Kidney (tissue), 22 donors: ENCODE measurements at places on chromosomes 1 and 21. TPM values are rescaled to one million over a fixed set of nuclear protein-coding genes. Genes with fewer than 3 reads are reported as not detected.

GRCh38 chr1:51570063-51570710, 46.7 kb upstream of the OSBPL9 start:
- H3K36me3 ChIP-seq: no peaks in the 10 kb centered on the region
- no peaks in the 10 kb centered on the region for H3K4me1 ChIP-seq
- H3K4me3 ChIP-seq: no peak overlapping the region
- H3K27me3 ChIP-seq: no peaks in the 10 kb centered on the region
- no peak for DNase-seq

DNA sequence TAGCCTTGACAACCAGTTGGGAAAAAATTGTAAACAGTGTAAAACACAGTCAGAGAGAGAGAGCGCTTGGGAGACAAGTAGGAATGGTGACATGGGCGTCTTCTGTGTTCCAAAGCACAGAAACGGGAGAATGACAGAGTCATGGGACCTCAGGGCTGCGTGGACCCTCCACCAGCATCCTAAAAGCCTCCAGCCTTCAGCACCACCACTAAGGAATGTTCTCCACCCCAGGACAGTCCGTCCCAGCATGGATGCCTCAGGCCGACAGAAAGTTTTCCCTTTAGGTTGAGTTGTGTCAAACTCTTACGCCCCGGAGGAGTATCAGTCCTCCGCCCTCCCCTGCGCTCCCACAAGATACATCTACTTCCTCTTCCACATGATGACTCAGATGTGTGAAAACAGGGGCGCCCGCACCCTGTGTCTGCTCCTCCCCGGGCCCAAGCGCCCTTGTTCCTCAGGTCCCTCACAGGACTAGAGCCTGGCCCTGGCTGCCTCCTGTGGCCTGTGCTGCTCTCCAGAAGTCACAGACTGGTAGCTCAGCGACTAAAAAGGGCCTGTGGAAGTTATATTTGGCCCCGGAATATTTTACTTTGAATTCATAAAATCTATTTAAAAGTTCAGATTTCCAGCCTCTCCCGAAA, 63.9 kb upstream of the EFHD2 start:
- no peak overlapping the region for H3K4me3 ChIP-seq
- H3K36me3 ChIP-seq: no peaks in the 10 kb centered on the region
- no peak for DNase-seq
- no peaks in the 10 kb centered on the region for H3K4me1 ChIP-seq

MAEL gene
- total RNA-seq: 0.54 TPM

GRCh38 chr1:206715120-206715519, 30.4 kb downstream of the MAPKAPK2 start:
- no peak for DNase-seq
- H3K4me1 ChIP-seq: peaks cover 39% of the 10 kb centered on the region
- no peak overlapping the region for H3K4me3 ChIP-seq
- H3K27ac ChIP-seq: peak overlapping the region; percentile 60

DNA sequence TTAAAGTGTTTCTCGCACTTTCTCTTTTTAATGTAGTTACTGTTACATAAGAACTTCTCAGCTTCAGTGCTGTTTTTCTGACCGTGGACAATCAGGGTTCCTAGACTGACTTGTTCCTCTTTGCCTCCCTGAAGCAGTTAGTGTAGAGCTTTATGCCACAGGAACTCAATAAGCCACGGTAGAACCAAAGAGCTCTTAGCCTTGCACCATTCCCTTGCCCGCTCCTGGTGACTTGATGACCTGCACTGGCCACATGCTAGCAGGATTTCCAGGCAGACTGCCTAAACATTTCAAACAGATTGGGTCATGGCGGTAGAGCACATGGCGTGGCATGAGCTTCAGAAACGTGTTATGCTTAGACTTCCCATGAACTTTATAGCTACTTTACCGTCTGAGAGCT, 18.8 kb upstream of the FASLG start:
- H3K4me3 ChIP-seq: no peak overlapping the region
- DNase-seq: no peak
- H3K27ac ChIP-seq: no peak overlapping the region
- H3K27me3 ChIP-seq: no peaks in the 10 kb centered on the region
- H3K4me1 ChIP-seq: no peaks in the 10 kb centered on the region

DNA sequence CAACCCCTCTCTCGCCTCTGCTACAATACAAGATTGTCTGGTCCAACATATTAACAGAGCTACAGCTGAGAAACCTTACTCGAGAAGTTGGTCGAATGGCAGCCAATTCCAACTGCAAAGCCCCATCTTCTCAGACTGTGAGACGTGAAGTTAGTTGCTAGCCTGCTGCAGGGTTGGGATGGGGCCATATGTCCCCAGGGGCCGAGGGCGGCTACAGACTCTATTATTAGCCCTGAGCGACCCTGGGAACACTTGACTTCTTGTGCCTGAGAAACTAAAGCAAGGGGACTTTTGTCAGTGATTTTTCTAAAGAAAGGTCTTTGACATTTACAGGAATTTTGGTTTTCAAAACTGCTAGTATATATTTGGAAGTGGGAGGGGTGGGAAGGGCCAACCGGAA, 13.7 kb downstream of the NCF2 start:
- H3K27ac ChIP-seq: peak overlapping the region; percentile 53
- H3K4me3 ChIP-seq: no peak overlapping the region
- no peaks in the 10 kb centered on the region for H3K27me3 ChIP-seq
- H3K4me1 ChIP-seq: no peaks in the 10 kb centered on the region
- no peaks in the 10 kb centered on the region for H3K36me3 ChIP-seq

NPHP4 gene
- total RNA-seq: 16.1 TPM

OR10J4 gene
- not detected for total RNA-seq

DNA sequence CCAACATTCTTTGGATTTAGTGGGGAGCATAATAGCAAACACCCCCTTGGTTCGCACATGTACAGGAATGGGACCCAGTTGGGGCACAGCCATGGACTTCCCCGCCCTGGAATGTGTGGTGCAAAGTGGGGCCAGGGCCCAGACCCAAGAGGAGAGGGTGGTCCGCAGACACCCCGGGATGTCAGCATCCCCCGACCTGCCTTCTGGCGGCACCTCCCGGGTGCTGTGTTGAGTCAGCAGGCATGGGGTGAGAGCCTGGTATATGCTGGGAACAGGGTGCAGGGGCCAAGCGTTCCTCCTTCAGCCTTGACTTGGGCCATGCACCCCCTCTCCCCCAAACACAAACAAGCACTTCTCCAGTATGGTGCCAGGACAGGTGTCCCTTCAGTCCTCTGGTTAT, 21.8 kb downstream of the UQCRHL start:
- no peak overlapping the region for H3K4me3 ChIP-seq
- H3K4me1 ChIP-seq: no peaks in the 10 kb centered on the region
- DNase-seq: no peak
- H3K27ac ChIP-seq: no peak overlapping the region

- H3K27me3 ChIP-seq: no peaks in the 10 kb centered on the region
- no peaks in the 10 kb centered on the region for H3K36me3 ChIP-seq
- H3K4me1 ChIP-seq: no peaks in the 10 kb centered on the region
- no peak overlapping the region for H3K27ac ChIP-seq
- DNase-seq: no peak
Measured at GRCh38 chr1:43149889-43150288, 22.2 kb downstream of the EBNA1BP2 start.

GRCh38 chr1:230940848-230941247, 37.8 kb downstream of the TTC13 start:
- H3K4me1 ChIP-seq: no peaks in the 10 kb centered on the region
- DNase-seq: no peak
- H3K27me3 ChIP-seq: no peaks in the 10 kb centered on the region
- H3K4me3 ChIP-seq: no peak overlapping the region

KIF17 gene
- 4.9 TPM for total RNA-seq

SELP gene
- 19.4 TPM for total RNA-seq

TBX19 gene
- 2.0 TPM for total RNA-seq

IQGAP3 gene
- 1.7 TPM for total RNA-seq

DNA sequence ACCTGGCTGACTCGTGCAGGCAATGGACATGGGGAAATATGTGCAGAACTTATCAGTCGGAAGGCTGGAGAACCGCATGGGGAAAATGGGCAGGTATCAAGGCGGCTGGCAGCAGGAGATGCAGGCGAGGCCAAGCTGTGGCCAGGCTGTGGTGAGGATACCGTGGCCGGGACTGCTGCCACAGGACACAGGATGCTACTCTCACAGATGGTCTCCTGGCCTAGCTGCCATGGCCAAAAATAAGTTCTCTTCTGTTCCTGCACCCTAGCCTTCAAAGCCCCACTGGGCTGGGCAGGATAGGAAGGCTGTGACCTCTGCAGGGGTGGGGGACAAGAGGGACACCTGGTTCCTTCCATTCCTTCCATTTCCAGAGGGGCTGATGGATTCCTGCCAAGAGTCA, 26.4 kb downstream of the TEX35 start:
- H3K27ac ChIP-seq: no peak overlapping the region
- no peaks in the 10 kb centered on the region for H3K27me3 ChIP-seq
- H3K4me1 ChIP-seq: peaks cover 9% of the 10 kb centered on the region
- no peak overlapping the region for H3K4me3 ChIP-seq

DNA sequence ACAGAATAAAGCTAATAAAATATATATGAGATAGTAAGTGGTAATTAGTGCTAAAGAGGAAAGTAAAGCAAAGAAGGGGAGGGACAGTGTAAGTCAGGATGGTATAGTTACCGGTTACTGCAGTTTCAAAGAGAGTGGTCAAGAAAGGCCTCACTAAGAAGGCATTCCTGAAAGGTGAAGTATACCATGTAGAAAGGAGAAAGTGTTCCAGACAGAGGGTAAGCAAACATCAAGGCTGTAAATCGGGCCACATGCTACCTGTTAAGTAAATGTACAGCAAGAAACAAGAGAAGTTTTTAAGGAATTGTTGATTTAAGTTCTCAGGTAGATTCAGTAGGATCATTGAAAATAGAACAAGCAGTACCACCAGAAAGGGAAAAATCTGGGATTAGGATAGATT, 9.7 kb downstream of the DESI2 start:
- H3K4me1 ChIP-seq: no peaks in the 10 kb centered on the region
- no peaks in the 10 kb centered on the region for H3K27me3 ChIP-seq
- no peak overlapping the region for H3K4me3 ChIP-seq
- peak; percentile 53 for DNase-seq
- H3K27ac ChIP-seq: no peak overlapping the region
- H3K36me3 ChIP-seq: no peaks in the 10 kb centered on the region
